ENCODE measurements at places on chromosomes 1 and 21. TPM values are rescaled to one million over a fixed set of nuclear protein-coding genes. Genes with fewer than 3 reads are reported as not detected.

The USH2A gene
- 0.40 TPM for total RNA-seq

GRCh38 chr21:21200103-21200938 is 202.1 kb downstream of the NCAM2 start:
- no peak overlapping the region for H3K4me3 ChIP-seq
- no peaks in the 10 kb centered on the region for H3K36me3 ChIP-seq
- no peaks in the 10 kb centered on the region for H3K4me1 ChIP-seq
- no peak overlapping the region for H3K27ac ChIP-seq
- no peaks in the 10 kb centered on the region for H3K27me3 ChIP-seq

- DNase-seq: no peak
- no peaks in the 10 kb centered on the region for H3K36me3 ChIP-seq
- H3K4me1 ChIP-seq: peaks cover 4% of the 10 kb centered on the region
- H3K27ac ChIP-seq: no peak overlapping the region
- H3K27me3 ChIP-seq: peaks cover under 1% of the 10 kb centered on the region
These were observed 15.8 kb downstream of the CNTN2 start for GRCh38 chr1:205058853-205059252.

DNA sequence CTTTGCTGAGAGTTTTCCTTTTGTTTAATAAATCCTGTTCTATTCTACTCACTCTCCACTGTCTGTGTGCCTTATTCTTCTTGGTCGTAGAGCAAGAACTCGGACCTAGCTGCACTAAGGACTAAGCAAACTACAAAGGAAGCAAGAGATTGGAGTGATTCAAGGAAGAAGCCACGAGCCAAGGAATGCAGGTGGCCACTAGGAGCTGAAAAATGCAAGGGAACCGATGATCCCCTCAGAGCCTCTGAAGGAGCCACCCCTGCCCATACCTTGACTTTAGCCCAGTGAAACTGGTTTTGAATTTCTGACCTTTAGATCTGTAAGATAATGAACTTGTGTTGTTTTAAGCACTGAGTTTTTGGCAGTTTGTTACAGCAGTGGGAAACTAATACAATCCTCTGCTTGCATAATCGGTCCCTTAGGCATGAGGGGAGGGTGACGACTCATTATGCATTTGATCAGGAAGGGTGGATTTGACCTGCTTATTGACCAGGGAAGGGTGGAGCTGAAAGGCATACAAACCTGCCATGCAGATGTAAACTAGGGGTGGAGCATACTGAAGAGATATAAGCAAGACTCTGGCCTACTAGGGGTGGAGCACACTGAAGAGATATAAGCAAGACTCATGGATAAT is 6.2 kb upstream of the CA6 start:
- DNase-seq: no peak
- no peak overlapping the region for H3K27ac ChIP-seq
- H3K36me3 ChIP-seq: no peaks in the 10 kb centered on the region
- no peak overlapping the region for H3K4me3 ChIP-seq
- H3K27me3 ChIP-seq: no peaks in the 10 kb centered on the region

DNA sequence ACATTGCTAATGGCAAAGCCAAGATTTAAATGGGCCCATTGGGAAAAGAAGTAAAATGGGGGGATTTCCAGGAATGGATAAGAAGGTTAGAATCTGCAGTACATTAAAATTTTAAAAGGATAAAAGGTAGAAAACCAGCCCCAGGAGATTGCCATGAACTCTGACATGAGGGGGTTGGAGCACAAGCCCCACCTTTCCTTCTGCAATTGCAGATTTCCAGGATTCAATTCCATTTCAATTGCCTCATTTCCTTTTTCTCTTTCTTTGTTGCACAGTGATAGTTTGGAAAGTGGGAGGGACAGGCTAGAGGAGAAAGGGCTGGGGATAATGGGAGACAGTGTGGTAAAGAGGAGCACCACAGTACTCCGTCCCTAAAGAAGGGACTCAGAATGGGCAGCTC is 238.5 kb upstream of the RAB4A start:
- H3K36me3 ChIP-seq: no peaks in the 10 kb centered on the region
- DNase-seq: peak; percentile 93
- H3K27ac ChIP-seq: peak overlapping the region; percentile 80
- H3K4me3 ChIP-seq: no peak overlapping the region
- no peaks in the 10 kb centered on the region for H3K27me3 ChIP-seq

GRCh38 chr1:94805912-94806311 is 14.2 kb upstream of the SLC44A3 start:
- H3K27ac ChIP-seq: peak overlapping the region; percentile 47
- H3K36me3 ChIP-seq: no peaks in the 10 kb centered on the region
- peaks cover 28% of the 10 kb centered on the region for H3K4me1 ChIP-seq
- H3K4me3 ChIP-seq: no peak overlapping the region
- DNase-seq: peak; percentile 71

The S100A7 gene
- not detected for total RNA-seq

The C4BPA gene
- total RNA-seq: 0.09 TPM

- peaks cover 12% of the 10 kb centered on the region for H3K4me1 ChIP-seq
- H3K4me3 ChIP-seq: no peak overlapping the region
- no peaks in the 10 kb centered on the region for H3K27me3 ChIP-seq
- DNase-seq: peak; percentile 64
These were observed 184.2 kb upstream of the USP24 start for GRCh38 chr1:55399346-55399745.

DNA sequence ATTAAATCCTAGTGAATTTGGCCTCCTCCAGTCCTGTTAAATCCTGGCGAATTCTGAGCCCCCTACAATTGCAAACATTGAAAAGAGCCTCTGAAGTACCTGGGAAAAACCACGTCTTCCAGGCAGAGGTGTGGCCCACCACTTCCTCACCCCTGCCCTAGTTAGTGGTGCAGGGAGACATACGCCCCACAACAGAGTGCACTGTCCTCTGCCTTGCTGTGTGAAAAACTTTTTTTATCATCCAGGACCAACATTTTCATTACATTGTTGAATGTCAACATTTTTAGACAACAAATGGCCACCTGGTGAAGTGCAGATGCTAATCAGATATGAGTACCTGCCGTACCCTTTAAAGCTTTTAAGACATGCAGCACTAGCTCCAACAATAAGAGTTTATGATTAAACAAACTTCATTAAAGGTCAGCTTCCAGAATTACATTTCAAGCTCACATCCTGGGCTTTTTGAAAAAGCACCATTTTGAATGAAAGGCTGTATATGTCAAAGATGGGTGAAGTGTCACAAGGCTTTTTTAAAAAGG is 13.6 kb upstream of the TMPRSS2 start:
- H3K27me3 ChIP-seq: peaks cover 7% of the 10 kb centered on the region
- no peak overlapping the region for H3K4me3 ChIP-seq
- no peaks in the 10 kb centered on the region for H3K36me3 ChIP-seq
- no peaks in the 10 kb centered on the region for H3K4me1 ChIP-seq

The FNDC5 gene
- total RNA-seq: 155 TPM

DNA sequence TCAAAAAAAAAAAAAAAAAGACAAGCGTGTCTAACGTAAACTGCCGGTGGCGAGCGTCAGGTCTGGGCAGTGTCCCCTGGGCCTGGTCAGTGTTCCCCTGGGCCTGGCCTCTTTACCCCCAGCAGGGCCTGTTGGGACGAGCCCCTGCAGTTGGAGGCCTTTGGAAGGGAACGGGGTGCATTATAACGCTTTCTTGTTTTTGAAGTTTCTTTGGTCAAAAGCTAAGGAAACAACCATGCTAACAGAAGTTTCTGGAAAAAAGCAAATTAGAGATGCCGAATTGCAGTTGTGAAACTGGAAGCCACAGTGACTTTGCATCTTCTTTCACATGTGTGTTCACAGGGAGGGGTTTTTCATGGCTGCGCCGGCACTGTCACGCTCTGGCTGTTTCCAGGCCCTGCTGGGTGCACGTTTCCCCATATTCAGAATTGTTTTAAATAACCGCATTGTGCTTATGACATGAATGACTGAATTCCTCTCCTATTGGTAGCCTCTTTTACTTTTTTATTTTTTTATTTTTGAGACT is 16.0 kb downstream of the RRP1 start:
- H3K36me3 ChIP-seq: peaks cover 43% of the 10 kb centered on the region
- H3K4me1 ChIP-seq: no peaks in the 10 kb centered on the region
- no peak overlapping the region for H3K27ac ChIP-seq
- H3K4me3 ChIP-seq: no peak overlapping the region
- no peak for DNase-seq

- peak; percentile 89 for DNase-seq
- no peaks in the 10 kb centered on the region for H3K27me3 ChIP-seq
- no peak overlapping the region for H3K4me3 ChIP-seq
- peak overlapping the region; percentile 2 for H3K27ac ChIP-seq
- no peaks in the 10 kb centered on the region for H3K36me3 ChIP-seq
- H3K4me1 ChIP-seq: peaks cover 17% of the 10 kb centered on the region
These were observed 115.7 kb downstream of the SLC30A10 start for GRCh38 chr1:219812491-219813203.

GRCh38 chr1:19384113-19384512 is 72.0 kb downstream of the SLC66A1 start:
- no peak overlapping the region for H3K27ac ChIP-seq
- peaks cover 29% of the 10 kb centered on the region for H3K4me1 ChIP-seq
- no peak overlapping the region for H3K4me3 ChIP-seq
- H3K27me3 ChIP-seq: no peaks in the 10 kb centered on the region
- H3K36me3 ChIP-seq: peaks cover 46% of the 10 kb centered on the region
- DNase-seq: no peak

- DNase-seq: peak; percentile 69
- no peaks in the 10 kb centered on the region for H3K36me3 ChIP-seq
- H3K4me1 ChIP-seq: peaks cover 23% of the 10 kb centered on the region
- H3K4me3 ChIP-seq: no peak overlapping the region
These were observed 28.5 kb upstream of the ARHGAP29 start for GRCh38 chr1:94265906-94266305.

The FCRLB gene
- total RNA-seq: 0.40 TPM

GRCh38 chr1:213250446-213250845 is 199.4 kb downstream of the RPS6KC1 start:
- no peaks in the 10 kb centered on the region for H3K27me3 ChIP-seq
- no peak overlapping the region for H3K4me3 ChIP-seq
- no peaks in the 10 kb centered on the region for H3K36me3 ChIP-seq
- DNase-seq: no peak

- peak; percentile 80 for DNase-seq
- H3K27ac ChIP-seq: no peak overlapping the region
- peaks cover 2% of the 10 kb centered on the region for H3K27me3 ChIP-seq
- H3K4me1 ChIP-seq: peaks cover 10% of the 10 kb centered on the region
- H3K4me3 ChIP-seq: no peak overlapping the region
- H3K36me3 ChIP-seq: no peaks in the 10 kb centered on the region
These were observed 4.0 kb upstream of the ST6GALNAC3 start for GRCh38 chr1:76070538-76070937.

- H3K36me3 ChIP-seq: peaks cover 63% of the 10 kb centered on the region
- peaks cover 16% of the 10 kb centered on the region for H3K4me1 ChIP-seq
- H3K4me3 ChIP-seq: no peak overlapping the region
- H3K27me3 ChIP-seq: no peaks in the 10 kb centered on the region
These were observed 1.4 kb downstream of the TSSK3 start for GRCh38 chr1:32363713-32364112.

GRCh38 chr1:169528215-169529067 is 42.7 kb upstream of the SLC19A2 start:
- no peaks in the 10 kb centered on the region for H3K27me3 ChIP-seq
- no peak for DNase-seq
- H3K4me3 ChIP-seq: no peak overlapping the region
- H3K36me3 ChIP-seq: no peaks in the 10 kb centered on the region
- no peak overlapping the region for H3K27ac ChIP-seq
- no peaks in the 10 kb centered on the region for H3K4me1 ChIP-seq

The CHI3L2 gene
- 0.09 TPM for total RNA-seq

The FLG2 gene
- total RNA-seq: not detected

- H3K4me1 ChIP-seq: no peaks in the 10 kb centered on the region
- no peak overlapping the region for H3K27ac ChIP-seq
- H3K4me3 ChIP-seq: no peak overlapping the region
- peaks cover 5% of the 10 kb centered on the region for H3K27me3 ChIP-seq
These were observed 362.7 kb downstream of the PTPRU start for GRCh38 chr1:29599071-29599470.

The ZCCHC17 gene
- total RNA-seq: 27.3 TPM

- H3K27ac ChIP-seq: no peak overlapping the region
- no peak for DNase-seq
- H3K4me1 ChIP-seq: no peaks in the 10 kb centered on the region
- H3K36me3 ChIP-seq: no peaks in the 10 kb centered on the region
These were observed 335.2 kb upstream of the BEND5 start for GRCh38 chr1:49111931-49112330.

DNA sequence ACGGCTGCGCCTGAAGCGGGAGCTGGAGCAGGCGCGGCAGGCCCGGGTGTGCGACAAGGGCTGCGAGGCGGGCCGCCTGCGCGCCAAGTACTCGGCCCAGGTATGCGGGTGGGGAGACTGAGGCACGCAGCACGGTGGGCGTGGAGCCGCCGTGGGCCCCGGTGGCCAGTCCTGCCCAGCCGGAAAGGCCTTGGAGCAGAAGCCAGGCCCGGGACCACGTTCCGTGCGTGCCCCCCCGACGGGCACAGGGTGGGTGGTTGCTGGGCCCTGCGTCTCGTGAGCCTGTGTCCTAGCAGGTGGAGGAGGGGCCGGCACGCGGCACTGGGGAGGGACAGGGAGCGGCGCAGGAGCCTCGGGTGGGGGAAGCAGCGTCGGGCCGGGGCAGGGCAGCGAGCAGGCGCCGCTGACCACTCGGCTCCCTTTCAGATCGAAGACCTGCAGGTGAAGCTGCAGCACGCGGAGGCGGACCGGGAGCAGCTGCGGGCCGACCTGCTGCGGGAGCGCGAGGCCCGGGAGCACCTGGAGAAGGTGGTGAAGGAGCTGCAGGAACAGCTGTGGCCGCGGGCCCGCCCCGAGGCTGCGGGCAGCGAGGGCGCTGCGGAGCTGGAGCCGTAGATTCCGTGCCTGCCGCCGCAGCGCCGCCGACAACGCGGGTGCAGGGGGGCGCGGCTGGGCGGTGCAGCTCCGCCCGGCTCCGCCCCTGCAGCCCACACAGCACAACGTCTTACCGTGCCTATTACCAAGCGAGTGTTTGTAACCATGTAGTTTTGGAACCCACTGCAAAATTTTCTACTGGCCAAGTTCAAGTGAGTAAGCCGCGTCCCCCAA is 78.2 kb downstream of the SKI start:
- H3K27ac ChIP-seq: peak overlapping the region; percentile 72
- no peak overlapping the region for H3K4me3 ChIP-seq
- DNase-seq: no peak
- no peaks in the 10 kb centered on the region for H3K27me3 ChIP-seq
- H3K4me1 ChIP-seq: peaks cover 60% of the 10 kb centered on the region

GRCh38 chr21:43690346-43690745 is 28.6 kb upstream of the PDXK start:
- H3K4me3 ChIP-seq: no peak overlapping the region
- DNase-seq: no peak
- H3K36me3 ChIP-seq: peaks cover 90% of the 10 kb centered on the region
- H3K27me3 ChIP-seq: no peaks in the 10 kb centered on the region
- H3K27ac ChIP-seq: no peak overlapping the region
- H3K4me1 ChIP-seq: peaks cover 5% of the 10 kb centered on the region

Measured in muscle of leg (tissue), 16 donors.